ENCODE measurements at places on chromosomes 2 and 18.

DNA sequence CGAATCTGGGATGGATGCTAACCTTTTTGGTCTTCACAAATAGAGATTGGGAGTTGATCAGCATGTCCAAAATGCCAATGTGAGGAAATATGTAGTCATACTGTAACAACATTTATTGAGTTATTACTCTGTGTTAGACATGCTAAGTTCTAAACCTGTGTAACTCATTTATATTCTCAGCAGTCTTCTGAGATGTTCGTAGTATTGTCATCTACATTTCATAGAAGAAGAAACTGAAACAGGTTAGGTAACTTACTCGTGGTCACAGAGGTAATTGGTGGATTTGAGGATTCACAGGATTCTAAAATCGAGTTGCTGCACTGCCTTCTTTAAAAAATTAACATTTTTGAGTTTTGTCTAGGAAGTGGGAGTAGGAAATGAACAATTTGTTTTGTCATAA lies 162.1 kb downstream of the UBE2E3 start:
- no peak for DNase-seq

DNA sequence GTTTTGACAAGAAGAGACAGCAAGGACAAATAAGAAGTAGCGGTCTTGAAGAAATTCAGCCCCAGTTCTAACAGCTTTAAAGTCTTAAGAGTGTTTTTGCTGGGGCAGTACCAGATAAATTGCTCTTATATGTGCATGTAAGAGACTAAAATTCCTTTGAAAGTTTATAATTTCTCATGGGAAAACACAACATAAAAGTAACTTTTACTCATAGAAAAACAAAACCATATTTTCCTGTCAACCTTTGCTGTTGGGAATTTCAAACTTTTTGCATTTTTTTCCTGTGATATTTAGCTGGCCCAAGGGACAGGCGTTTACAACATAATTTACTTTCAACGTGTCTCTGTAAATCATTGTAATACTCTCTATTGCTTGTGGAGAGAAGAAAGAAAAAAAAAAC lies 767.8 kb upstream of the ZEB2 start:
- no peak for DNase-seq

DNA sequence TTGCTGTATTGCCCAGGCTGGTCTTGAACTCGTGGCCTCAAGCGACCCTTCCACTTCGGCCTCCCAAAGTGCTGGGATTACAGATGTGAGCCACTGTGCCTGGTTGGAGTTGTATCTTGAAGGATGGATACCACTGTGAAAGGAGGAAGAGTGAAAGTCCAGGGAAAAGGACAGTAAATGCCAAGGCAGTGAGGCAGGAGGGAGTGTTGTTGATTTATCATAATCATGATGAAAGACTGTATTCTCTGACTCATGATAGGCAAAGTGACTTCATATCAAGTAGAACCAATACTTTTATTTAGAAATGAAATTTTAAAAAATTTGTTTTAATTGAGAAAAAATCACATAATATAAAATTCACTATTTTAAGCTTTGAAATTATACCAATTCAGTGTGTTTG lies 162.3 kb downstream of the ARHGAP28 start:
- DNase-seq, result no peak

- no peak for DNase-seq
Observed at GRCh38 chr2:43367012-43367782, 140.8 kb upstream of the ZFP36L2 start.

GRCh38 chr2:228039752-228040534 lies 141.5 kb downstream of the SPHKAP start:
- no peak for DNase-seq

GRCh38 chr2:104901037-104901881 lies 47.3 kb downstream of the POU3F3 start:
- no peak for DNase-seq

GRCh38 chr18:74921057-74921820 lies 287.7 kb downstream of the PTGR3 start:
- no peak for DNase-seq

- DNase-seq, result no peak
Observed at GRCh38 chr18:80238651-80239260, 8.6 kb downstream of the PARD6G start.

- no peak for DNase-seq
Observed at GRCh38 chr2:66448136-66448991, 13.4 kb downstream of the MEIS1 start.

DNA sequence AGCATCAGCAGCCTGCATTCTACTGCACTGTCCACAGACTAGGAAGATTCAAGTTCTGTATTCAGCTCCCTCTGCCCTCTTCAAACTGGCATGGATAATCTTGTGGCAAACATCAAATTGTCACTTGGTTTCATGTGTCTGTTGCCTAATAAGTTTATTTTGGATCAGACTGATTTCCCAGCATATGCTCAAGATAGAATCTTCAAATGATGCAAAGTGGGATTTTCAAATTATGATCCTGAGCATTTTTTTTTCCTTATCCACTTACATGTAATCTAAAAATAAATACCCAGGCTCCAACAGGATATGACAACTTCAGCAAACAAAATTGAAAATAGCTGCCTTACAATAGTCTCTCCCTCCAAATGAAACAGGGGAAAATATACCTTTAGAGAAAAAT lies 160.9 kb upstream of the VRK2 start:
- DNase-seq, result no peak

DNA sequence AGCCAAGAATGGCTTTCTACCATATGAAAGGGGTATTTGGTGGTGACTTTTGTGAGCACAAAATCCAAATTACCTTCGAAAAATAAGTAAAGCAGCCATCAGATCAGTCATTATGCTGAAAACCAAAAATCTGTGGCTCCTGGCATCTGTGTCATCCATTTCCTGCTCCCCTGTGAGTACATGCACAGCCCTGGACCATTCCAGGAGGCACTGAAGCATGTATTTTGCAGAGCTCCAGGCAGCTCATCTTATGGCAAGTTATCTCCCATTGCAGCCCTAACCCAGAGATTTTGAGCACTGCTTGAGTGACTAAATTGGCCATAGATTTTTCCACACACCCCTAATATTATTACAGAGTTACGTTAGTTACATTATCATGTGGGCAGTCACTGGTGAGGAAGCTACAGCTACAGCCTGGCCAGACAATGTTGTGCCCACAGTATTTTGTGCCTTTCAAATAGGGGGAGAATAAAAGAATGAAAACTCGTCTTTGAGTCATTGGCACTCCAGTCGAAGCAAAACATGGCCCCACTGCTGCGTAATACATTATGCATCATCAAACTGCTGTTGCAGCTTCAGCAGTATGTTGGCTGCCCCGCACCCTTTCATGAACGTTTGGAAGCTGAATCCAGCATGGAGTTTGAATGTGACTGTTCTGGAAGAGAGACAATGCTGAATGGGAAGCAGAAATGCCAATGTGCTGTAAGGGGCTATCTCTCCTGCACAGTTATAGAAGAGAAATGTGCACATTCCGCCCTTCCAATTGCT lies 702.2 kb downstream of the RNF144A start:
- no peak for DNase-seq

DNA sequence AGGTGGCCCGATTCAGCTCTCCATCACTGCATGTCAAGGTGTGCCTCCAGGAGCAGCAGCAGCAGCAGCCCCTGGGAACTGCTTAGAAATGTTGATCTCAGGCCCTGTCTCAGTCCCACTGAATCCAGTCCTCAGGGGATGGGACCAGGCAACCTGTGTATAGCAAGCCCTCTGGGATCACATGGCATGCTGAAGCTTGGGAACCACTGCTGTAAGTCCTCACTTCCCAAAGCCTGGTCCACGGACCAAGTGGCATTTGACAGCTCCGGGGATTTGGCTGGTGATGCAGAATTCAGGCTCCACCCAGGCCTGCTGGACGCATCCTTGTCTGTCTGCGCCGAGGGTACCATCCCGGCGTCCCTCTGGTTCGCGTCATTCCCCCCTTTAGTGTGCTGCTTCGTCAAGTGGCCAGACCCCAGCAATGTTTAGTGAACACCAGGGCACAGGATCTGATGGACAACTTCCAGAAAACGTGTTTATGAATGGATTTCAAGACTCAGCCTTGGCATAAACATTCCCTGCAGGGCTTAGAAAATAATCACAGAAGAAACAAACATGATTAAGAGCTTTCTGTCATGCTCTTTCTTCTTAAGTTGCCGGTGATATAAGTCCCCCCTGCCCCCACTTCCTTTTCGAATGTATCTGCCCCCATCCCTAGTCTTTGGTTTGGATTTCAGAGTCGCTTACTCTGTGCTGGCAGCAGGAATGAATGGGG lies 234.0 kb downstream of the GBX2 start:
- DNase-seq, result no peak

DNA sequence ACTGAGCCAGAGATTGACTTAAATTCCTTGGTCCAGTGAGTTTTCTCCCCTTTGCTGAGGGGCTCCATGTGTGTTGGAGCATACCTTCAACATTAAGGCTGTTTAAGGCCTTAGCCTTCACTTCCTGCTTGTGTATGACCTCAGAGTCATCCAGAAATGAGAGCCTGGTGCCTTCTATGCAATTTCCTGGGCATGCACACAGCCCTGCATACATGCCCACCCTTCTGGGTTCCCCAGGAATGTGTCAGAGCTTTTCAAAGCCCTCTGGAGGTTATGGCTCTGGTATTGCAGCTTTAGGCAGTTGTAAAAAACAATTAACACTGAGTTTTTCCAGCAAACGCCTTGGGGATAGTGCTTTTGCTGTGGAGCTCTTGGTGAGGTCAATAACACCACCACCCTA lies 16.7 kb downstream of the IL1R1 start:
- DNase-seq, result no peak

DNA sequence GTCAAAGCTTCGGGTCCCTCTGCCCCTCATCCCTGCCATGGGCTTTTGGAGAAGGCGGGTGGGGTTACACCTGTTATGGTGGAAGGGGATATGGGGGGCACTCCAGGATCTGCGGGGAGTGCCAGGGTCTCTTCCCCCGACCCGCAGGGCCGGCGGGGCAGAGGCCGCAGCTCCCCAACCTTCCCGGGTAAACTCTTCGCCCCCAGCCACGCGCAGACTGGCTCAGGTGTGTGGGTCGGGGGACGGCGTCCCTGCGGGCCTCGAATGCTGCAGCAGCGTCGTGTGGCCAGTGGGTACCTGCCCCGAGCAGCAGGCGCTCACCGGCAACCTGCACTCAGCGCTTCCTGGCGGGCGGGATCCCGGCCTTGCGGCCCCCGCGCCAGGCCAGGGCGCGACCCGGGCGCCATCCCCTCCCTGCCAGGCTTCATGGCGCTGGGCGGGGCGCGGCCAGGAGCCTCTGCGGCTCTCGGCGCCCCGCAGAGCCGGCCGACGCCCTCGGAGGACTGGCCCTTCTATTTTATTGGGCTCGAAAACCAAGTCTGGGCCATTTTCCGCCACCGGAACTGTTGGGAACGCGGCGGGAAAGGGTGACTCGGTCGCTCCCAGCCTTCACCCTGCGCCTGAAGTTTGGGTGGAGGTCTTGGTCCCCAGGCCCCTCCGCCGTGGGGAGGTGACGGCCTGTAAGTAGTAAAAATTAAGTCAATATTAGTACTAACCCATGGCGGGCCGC lies 4.5 kb downstream of the GBX2 start:
- DNase-seq, result no peak

- DNase-seq, result no peak
Observed at GRCh38 chr2:99637159-99637697, 147.4 kb upstream of the REV1 start.

DNA sequence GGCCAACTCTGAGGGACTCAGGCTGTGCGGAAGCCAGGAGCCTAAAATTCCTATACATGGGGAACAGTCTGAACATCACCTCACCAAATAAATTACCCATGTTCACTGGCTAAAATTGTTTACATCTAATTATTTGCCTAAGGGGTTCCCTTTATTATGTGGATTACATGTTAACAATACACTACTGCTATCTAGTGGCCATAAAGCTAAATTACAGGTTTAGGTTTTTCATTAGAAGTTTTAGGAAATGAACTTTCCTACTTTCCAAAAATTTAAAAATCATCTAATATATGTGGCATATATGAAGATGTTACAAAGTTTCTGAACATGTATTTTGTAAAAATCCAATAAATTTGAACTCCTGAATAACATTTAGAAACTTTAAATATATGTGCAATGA lies 40.3 kb downstream of the PLA2R1 start:
- no peak for DNase-seq

- DNase-seq, result no peak
Observed at GRCh38 chr2:9252002-9252357, 45.4 kb downstream of the ASAP2 start.

- no peak for DNase-seq
Observed at GRCh38 chr2:118269408-118270051, 181.3 kb downstream of the INSIG2 start.

- DNase-seq, result peak; percentile 70
Observed at GRCh38 chr2:219124381-219125110, 36.1 kb downstream of the NHEJ1 start.

GRCh38 chr2:174436351-174436750 lies 40.8 kb downstream of the SCRN3 start:
- DNase-seq, result no peak

GRCh38 chr2:73074110-73075069 lies 2.9 kb upstream of the SFXN5 start:
- no peak for DNase-seq

- DNase-seq, result no peak
Observed at GRCh38 chr2:127453392-127454171, 35.4 kb downstream of the PROC start.

GRCh38 chr2:176508984-176509740 lies 239.9 kb downstream of the MTX2 start:
- DNase-seq, result no peak

DNA sequence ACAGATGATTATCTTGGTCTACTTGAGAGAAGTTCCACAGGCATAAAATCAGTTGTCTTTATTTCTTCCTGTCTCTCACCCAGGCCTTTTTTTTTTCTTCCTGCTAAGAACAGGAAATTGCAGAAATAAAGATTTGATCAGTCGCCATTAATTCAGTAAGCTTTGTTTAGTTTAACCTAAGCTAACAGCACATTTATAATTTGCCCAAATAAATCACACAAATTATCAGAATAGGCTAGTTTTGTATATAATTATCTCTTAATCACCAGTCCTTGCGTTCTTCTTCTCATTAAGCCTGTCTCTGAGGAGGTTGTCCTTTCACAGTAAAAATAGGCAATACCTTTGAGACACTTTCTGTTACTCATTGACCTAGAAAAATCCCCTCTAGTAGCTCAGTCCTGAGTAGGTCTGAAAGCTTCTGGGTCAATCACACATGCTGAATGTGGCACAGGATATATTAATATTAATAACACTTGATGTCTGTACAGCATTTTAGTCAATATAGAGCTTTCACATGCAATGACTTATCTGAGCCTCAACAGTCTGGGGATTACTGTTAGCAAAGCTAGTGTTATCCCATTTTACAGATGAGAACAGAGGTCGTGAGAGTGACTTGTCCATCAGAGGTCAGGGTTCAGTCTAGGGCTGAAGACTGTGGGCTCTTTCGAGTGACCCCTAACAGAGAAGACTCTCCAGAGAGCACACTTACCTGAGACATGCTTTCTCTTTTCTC lies 11.2 kb upstream of the STK17B start:
- no peak for DNase-seq

Data from mucosa of descending colon (tissue), 3 donors.